ENCODE measurements at places on chromosomes 1 and 21. TPM values are rescaled to one million over a fixed set of nuclear protein-coding genes. Genes with fewer than 3 reads are reported as not detected.

Gene AMPD1
- not detected for total RNA-seq

GRCh38 chr1:35603468-35603867, 30.4 kb downstream of the TFAP2E start:
- DNase-seq, result no peak

Gene TRABD2B
- total RNA-seq, result 0.10 TPM

- DNase-seq, result no peak
These were observed 430.9 kb downstream of the HLX start for GRCh38 chr1:221310180-221310579.

DNA sequence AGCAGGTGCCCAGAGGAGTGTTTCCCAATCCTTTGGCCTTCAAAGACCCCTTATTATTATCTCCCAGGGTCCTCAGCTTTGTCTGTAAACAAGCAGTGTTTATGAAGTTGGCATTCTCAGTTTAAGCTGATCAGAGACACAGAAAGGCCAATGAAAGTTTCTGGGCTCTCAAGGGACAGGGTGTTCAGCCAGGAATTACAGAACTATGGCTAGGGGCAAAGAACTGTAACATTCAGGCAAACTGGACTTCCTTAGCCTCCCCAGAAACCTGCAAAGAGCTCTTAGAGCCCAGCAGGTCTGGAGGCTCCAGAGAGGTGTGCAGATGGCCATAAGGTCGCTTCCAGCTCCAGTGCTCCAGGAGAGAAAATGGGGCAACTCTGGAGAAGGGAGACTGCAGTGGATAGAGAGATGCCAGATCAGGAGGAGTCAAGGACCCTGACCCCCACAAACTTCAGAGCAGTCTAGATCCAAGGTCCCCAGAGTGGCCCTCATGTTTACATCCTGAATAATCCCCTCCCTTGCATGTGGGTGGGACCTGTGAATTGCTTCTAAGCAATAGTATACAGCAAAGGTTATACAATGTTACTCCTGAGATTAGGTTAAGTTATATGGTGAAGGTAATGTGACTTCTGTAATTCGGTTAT, 6.2 kb downstream of the ECHDC2 start:
- no peak for DNase-seq

GRCh38 chr1:206506405-206507283, 687 bp upstream of the RASSF5 start:
- DNase-seq, result peak; percentile 29

DNA sequence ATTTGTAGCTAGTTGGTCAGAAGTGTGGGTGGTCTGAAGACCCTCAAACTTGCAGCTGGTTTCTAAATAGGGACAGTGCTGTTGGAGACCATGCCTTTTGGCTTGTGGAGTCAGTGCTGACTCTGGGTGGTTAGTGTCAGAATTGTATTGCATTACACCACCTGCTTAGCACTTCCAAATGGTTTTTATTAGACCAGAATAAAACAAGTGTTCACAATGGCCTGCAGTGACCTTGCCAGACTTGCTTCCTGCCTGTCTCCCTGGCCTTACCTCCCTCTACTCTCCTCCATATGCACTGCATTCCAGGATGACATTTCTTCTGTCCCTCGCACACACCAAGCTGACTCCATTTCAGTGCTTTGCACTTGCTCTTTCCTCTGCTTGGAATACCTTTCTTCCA, 72.7 kb upstream of the CNIH3 start:
- no peak for DNase-seq

DNA sequence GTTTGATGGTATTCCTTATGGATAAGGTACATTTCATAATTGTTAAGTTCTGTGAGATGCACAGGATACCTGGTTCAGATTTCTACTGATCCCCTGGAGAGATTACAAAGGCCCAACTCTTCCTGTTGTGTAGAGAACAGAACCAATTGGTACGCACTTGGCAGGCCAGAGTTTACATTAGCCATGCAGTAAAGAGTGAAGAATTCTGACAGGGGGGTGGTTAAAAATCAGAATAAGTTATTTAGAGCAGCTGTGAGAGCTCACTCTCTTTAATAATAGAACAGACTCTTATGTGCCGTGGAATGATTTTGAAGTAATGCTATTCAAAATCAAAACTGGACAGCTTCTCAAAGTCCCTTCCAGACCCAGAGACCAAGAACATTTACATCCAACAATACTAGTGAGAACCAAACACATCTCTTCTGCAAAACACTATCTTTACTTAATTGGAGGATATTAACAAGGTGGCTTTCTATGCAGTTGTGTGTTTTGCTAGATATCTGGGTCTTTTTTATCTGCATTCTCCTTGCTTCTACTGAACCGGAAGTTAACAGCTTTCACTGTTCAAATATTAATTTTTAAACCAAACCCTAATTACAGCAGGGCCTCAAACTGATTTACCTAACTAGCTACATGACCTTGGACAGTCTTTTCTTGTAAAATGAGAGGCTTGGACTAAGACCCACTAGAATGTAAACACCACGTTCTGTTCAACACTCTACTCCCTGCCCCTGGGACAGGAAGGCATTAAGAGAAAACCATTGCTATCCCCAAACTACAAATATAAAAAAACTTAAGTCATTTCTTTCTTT, 4.0 kb downstream of the USP24 start:
- no peak for DNase-seq

DNA sequence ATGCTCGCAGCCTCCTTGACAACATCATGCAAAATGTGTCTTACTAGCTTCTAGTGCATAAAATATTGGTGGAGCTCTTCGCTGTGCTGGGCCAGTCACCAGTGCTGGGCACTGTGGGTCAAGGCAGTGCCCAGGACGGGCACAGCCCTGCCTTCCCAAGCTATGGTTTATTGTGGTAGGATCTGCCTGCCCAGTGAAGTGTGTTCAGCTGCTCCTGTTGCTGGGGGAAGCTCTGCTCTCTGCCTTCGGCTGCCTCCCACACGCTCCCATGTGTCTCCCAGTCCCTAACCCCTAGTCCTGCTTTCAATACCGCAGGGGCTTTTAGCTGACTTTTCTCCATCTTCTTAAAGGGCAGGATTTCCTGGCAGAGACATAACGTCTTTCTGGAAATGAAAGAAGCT, 15.7 kb downstream of the EPHX1 start:
- no peak for DNase-seq

DNA sequence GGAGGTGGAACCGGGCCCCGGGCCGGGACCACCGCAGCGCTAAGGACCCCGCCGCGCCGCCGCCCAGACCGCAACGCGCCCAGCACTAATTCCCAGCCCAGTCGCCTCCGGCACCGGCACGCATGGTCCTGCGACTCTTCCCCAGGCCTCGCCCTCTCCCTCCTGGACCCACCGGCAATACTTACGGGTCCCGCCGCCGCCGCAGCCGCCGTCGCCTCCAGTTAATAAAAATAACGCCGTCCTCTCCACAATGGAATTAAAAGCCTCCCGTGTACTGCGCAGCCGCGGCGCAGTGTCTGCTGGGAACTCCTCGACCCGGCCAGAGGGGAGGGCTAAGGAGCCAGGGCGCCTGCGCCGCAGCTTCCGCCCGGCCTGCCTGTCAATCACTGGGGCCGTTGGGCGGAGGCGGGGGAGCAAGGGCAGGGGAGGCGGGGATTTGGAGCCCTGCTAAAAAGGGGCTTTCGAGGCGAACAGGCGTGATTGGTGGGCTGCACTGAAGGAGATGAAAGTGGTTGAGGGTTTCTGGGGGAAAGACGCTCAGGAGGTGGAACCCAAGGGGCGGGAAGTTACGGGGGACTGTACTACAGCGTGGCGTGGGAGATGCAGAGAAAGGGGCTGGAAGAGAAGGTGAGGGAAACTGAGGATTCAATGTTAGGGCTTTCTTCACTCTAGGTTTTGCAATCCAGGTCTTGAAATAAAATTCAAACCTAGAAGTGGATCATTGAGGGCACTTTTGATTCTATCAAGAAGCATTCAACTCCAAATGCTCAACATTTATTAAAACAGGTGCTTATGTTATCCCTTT, at the start of gene ZNF281:
ZNF281 (minus strand) TSS at position 276 of the 805 bp plus-strand sequence. CDS start 331 bp downstream, outside the sequence.
- peak; percentile 98 for DNase-seq

Gene CYB5RL
- total RNA-seq, result 14.5 TPM

- DNase-seq, result no peak
These were observed 9.9 kb downstream of the PIGV start for GRCh38 chr1:26797627-26798026.

Gene RGL1
- 2.7 TPM for total RNA-seq

- no peak for DNase-seq
These were observed 954.5 kb downstream of the ADGRL2 start for GRCh38 chr1:82755191-82755590.

DNA sequence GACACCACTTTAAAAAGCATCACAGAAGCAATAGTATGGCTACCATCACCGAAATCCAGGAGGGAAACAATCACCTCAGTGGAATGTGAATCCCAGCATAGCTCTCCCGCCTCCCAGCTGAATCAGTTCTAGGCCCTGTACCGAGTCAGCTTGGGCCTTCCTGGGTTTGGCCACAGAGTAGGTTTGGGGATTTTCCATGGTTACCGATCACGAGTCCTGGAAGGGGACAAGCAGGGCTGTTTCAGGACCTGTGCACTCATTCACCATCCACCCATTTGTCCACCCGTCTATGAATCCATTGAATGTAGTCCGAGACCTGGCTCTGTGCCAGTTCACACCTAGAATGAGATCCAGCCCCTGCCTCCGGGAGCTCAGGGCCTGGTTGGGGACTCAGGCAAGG, 94.2 kb downstream of the ARHGEF10L start:
- no peak for DNase-seq

GRCh38 chr1:65440322-65440900, 19.9 kb downstream of the LEPR start:
- no peak for DNase-seq

Gene LMOD1
- total RNA-seq, result not detected

DNA sequence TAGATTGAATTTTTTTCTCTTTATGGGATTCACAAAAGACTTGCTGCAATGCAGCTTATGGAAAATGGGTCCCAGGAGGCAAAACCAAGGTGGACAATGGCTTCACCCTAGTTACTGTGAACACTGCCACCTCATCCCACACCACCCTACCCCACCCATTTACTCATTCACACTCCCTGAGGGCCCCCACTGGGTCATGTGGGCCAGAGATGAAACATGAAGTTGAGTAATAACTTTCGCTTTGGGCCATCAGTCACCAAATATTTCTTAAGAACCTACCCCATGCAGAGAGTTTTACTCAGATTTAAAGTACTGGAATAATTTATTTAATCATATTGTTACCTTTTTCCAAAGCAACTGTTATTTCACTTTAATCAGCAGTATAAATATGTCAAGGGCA, 191.8 kb downstream of the TPR start:
- peak; percentile 22 for DNase-seq

Gene CD1C
- total RNA-seq, result not detected

DNA sequence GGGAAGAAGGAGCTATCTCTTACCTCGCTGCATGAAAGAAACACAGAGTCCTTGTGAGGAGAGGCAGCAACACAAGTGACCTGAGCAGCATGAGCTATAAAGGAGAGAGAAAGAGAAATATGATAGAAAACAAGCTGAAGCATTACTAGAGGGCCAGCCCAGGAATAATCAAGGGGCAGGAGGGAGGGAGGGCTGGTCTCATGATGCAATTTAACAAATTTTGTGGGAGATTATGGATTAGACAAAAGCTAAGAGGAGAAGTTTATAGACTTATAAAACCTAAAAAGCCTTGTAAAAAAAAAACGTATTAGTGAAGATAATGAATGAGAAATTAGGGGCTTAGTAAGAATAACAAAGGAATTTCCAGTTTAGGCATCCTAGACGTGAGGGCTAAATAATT, 5.0 kb downstream of the WDR77 start:
- DNase-seq, result no peak

Gene TACSTD2
- 293 TPM for total RNA-seq

Gene FCN3
- total RNA-seq, result not detected

GRCh38 chr1:152159144-152159543, at the start of gene RPTN:
Gene RPTN, minus strand, starts transcription at chr1:152159228. Its CDS starts 1,339 bp downstream, at chr1:152157889.
- no peak for DNase-seq

Gene LIPI
- total RNA-seq, result not detected

Gene OPRD1
- 0.07 TPM for total RNA-seq

Gene PCAT6
- total RNA-seq, result 2.8 TPM

DNA sequence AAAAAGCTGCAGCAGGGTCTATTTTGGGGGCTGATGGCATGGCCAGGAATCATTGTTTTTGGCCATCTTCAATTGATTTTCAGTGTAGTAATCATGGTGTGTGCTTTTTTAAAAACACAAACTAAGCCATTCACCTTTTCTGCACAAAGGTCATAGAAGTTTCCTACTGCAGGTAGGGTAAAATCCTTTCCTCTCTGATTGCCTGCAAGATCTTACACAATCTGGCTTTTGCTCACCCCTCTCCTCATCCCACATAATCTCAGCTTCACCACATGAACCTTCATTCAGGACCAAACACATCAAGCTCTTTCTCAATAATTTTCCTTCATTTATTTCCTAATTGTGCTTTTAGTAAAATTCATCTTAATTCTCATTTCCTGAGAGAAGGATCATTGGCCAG, 38.3 kb upstream of the GBP5 start:
- DNase-seq, result no peak

Gene TAS1R1
- not detected for total RNA-seq

DNA sequence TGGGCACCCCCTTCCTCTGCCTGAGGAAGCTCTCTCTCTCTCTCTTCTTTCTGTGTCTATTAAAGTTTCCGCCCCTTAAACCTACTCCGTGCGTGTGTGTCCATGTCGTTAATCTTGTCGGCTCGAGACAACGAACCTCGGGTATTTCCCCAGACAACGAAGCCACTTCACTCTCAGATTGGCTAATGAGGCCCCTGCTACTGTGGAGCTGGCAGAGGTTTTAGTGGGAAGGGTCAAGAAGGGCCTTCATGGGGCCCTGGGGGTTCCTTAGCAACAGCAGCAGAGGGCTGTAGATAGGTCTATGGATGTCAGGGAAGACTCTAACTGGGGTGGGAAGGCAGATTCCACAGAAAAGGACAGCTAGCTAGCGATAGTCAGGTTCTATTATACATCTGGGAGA, 239.8 kb upstream of the RAB4A start:
- no peak for DNase-seq

GRCh38 chr1:41802532-41803501, 115.9 kb downstream of the HIVEP3 start:
- no peak for DNase-seq

DNA sequence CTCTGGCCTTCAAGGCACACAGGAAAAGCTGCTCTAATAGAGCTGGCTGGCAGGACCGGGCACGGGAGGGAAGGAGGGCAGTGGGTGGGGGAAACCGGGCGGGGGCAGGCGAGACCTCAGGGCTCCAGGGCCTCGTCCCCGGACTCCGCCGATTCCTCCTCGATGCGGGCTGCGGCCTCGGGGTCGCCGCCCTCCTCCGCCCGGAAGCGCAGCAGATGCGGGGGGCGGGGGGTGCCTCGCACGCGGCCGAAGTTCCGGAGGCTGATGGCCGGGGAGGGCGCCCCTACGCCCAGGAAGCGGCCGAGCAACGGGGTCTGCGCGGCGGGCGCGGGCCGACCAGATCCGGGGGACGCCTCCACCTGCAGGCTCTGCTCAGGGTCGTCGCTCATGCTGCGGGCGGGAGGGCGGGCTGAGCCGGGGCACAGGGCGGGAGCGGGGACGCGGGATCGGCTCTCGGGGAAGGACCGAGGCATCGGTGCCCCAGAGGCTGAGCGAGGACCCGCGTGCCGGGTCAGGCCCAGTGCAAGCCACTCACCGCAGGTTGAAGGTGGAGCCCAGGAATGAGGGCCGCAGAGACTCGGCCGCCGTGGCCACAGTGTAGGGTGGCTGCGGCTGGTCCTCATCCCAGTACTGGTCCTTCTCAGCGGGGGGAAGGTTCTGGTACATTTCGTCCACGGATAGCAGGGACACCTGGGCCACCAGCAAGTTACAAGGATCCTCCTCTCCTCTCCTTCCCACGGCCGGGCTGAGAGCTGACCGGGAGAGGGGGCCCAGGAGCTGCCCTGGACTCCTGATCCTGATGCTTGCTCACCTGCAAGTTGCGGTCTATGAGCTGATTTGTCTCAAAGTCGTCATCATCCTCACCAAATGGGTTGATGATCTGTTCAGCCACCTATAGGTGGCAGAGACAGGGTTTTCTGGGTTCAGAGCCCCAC, 3.6 kb downstream of the BEST4 start:
- peak; percentile 30 for DNase-seq

Gene IGSF8
- total RNA-seq, result 33.9 TPM
